Activated T-helper 9 cell treated with anti-CD3 and anti-CD28 coated beads, Interleukin-2, amount 50 U/mL, for 16 hours (primary cell): ENCODE measurements at places on chromosomes 2 and 18.

DNA sequence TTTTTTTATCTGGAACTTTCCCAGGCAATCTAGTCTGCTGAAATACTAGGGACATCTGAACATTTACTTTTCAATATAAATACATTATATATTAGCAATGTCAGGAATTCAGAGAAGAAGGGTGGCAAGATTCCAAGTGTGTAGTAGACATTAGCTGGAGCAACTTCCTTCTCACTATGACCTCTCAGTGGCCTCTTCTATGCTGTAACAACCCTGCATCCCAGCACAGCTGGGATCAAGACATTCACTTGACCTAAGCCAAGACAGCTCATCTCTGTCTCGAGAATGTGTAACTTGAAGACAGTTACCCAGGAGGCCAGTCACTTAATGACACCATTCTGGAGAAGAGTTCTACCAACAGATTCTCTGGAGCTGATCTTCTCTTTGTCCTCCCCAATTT is 61.7 kb upstream of the RALBP1 start:
- DNase-seq = no peak

- no peak for DNase-seq
Observed at GRCh38 chr18:73954268-73954667, 193.4 kb downstream of the FBXO15 start.

- no peak for DNase-seq
Observed at GRCh38 chr2:228697456-228697855, 516.0 kb upstream of the SPHKAP start.

DNA sequence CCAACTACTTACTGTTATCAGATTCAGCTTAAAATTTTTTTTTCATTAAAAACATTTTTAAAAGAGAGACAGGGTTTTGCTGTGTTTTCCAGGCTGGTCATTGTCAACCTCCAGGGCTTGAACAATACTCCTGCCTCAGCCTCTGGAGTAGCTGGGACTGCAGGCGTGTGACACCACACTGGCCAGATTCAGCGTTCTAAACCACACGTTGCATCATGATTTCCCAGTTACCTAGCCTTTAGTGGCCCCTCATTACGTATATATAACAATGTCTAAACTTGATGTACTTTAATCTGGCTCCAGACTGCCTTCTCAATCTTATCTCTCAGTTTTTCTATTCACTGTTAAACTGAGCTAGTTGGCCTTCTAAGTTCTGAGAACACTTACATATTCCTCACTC is 89.6 kb downstream of the COMMD1 start:
- DNase-seq = no peak

DNA sequence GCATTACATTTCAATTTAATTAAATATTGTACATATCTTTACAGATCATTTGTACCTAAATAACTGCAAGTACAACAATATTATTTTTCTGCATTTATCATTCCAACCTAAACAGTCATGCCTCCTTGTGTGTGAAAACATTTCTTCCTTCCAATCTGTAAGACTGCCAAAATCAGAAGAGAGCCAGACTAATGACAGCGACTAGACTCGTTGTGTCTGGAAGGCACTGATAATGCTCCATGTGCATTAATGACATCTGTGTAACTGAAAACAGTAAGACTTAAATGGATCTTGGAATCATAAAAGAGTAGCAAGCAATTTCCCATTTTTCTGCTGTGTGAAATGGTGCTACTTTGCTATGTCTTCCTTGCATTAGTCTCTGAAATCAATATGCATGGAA is 278.0 kb upstream of the DSEL start:
- DNase-seq = no peak

DNA sequence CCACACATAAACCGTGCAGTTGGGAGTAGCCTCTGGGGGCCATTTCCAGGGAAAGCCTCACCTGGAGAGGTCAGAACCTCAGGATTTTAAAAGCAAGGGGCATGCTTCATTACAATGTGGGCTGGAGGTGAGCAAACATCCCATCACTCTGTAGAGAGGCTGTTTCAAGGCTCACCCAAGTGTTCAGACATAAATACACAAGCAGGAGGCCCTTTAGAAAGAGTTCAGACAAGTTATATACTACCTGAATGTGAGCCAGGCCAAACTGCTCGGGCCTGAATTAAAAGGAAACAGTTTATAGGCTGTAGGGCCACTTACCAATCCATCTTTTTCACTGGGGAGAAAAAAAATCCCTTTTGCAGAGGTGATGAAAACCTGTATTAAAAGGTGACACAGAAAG is 540.0 kb upstream of the ZEB2 start:
- no peak for DNase-seq

DNA sequence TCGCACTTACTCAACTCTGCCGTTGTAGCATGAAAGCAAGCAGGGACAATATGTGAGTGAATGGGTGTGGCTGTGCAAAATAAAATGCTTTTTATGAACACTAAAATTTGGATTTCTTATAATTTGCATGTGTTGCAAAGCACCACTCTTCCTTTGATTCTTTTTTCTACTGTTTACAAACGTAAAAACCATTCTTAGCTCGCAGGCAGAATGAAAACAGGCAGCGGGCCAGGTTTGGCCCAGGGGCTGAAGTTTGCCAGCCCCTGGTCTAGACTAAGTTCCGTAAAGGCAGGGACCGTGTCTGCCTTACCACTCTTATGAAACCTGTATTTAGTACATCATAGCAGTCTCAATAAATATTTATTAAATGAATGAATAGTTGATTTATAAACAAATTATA is 83.7 kb upstream of the SPATS2L start:
- DNase-seq = no peak

- no peak for DNase-seq
Observed at GRCh38 chr2:174623690-174624089, 26.1 kb upstream of the WIPF1 start.

GRCh38 chr2:103289105-103289725 is 527.4 kb downstream of the TMEM182 start:
- DNase-seq = no peak

DNA sequence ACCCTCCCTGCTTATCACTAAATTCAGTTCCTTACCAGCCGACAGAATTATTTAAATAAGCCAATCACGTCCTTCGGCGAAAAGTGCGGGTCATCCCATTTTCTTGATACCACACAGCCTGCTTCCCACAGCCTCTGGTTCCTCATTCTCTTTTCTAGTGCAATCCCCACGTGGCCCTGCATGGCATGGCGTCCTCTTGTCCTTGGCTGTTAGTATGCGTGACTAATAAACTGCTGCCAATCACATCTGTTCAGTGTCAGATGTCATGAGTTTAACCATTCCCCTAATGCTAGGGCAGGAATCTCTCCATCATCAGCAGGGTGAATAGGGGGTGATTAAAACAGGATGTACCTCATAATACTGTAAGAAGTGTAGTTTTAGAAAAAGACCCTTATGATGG is 62.8 kb upstream of the TSPYL6 start:
- DNase-seq = no peak

DNA sequence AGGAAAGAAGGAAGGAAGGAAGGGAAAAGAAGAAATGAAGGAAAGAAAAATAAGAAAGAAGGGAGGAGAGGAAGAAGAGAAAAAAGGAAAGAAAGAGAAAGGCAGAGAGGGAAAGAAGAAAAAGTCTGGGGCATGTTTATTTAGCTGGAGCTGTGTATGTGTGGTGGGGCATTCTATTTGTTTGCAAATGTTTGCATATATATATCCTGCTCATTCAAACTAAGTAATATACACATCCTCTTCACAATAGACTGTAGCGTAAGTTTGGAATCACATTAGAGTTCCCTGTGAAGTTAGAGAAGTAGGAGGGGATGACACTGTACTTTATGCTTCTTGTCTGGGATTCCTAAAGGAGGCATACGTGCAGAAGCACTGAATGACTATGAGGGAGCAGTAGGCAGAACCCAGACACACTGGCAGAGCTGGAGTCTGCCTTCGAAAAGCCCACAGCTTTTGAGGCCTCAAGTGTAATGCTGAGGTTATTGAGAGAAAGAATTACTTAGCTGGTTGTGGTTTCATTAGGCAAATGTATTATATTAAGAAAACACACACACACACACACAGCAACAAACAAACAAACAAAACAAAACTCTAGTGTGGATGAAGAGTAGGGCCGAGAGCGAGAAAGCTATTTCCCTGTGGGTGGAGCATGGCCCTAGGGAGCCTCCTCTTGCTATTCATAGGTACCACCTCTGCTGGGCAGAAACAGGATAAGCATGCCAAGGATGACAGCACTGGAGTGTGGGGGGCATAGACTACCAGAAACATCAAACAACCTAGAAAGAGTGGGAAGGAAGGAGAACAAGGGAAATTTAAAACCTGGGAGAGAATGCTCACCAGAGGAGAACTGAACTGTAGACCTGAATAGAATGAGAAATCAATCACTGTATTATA is 905.1 kb upstream of the NXPH2 start:
- DNase-seq = no peak

DNA sequence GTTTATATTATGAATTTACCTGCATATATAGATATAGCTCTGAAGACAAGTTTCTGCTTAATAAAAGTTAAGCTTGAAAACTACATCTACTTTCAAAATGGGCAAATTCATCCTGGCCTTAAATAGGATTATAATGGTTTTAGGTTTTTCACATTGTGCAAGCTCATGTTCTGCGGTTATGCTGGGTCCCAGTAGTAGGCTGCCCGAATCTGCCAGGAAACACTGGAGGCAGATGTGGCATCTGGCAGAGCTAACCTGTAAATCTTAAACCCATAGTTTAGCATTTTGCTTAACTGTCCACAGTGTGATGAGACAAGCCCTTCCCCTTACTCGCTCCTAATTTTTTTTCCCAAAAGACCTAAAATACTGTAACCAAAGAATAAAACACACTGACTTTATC is 234.2 kb downstream of the TCF4 start:
- DNase-seq = no peak

DNA sequence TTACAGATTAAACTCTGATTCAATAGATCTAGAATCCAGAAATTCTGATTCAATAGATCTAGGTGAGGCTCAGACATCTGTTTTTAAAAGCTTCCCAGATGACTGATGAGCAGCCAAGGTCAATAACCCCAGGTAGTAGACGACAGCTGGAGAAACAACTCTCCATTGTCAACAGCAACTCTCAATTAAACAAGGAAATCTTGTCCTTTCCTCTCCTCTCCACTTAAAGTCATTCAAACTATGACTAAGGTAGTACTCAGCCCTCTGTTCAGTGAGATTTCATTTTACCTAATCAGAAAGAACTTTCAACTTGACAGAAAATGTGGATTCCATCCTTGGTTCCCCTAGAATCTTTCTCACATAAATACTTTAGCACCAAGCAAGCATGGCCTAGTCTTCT is 94.6 kb upstream of the SCG2 start:
- DNase-seq = no peak

DNA sequence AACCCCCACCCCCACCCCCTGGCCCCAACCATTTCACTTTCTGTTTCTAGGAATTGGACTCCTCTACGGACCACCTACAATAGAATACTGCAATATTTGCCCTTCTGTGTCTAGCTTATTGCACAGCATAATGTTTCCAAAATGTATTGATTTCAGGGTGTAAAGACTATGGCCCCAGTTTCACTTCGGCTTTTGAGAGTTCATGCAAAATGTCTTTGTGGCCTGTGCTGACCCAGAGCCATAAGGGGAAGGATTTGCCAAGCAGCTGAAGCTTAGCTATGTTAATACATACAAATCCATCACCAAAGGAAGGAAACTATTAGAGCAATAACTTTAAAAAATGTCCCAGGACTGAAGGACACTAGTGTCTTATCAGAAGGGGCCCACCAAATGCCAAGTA is 11.2 kb upstream of the ATP9B start:
- no peak for DNase-seq

GRCh38 chr2:122736279-122736678 is 980.8 kb downstream of the TSN start:
- no peak for DNase-seq

DNA sequence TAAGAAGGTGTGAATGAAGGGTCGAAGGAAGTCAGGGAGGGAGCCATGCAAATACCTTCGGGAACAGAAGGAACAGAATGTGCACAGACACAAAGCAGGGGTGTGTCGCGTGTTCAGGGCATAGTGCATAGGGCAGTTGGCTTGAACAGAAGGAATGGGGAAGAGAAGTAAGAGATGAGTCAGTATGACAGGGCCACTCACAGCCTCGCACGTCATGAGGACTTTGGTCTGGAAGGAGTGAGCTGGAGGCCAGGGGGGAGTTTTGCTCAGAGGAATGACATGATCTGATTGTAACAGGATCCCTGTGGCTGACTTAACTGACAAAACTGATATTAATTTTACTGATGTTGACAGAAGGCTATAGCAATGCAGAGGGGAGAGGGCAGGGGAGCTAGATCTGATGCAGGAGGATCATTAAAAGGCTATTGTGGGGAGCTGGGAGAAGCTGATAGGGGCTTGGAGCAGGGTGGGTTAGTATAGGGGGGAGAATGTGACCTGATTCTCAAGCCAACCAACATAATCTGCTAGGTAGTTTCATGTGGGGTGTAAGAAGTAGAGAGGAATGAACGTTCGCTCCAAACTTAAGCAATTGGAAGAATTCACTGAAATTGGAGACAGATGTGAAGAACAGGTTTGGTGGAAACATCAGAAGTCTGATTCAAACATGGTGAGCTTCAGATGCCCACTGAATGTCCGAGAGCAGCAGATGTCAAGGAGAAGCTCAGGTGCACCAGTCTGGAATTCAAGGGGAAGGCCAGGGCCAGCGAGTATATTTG is 60.4 kb upstream of the COPS8 start:
- DNase-seq = no peak

DNA sequence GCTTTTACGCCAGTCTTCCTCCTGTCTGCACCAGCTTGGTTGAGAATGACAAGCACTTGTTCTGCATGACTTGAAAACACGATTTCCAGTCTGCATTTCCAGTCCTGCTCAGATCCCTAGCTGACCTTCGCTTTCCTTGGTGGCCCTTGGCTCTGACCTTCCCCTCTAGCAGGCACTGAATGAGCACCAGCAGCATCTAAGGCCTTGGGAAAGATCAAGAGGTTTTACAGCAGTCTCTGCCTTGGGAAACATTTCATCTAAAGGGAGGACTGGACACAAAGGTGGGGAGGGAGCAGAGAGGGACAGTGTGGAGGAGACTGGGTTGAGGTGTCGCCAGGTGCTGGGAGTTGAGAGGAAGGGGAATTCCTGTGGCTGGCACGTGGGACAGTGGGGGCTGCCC is 30.5 kb downstream of the NTSR2 start:
- DNase-seq = no peak
